Effector CD8-positive, alpha-beta T cell (primary cell): ENCODE measurements at places on chromosomes 1 and 21.

DNA sequence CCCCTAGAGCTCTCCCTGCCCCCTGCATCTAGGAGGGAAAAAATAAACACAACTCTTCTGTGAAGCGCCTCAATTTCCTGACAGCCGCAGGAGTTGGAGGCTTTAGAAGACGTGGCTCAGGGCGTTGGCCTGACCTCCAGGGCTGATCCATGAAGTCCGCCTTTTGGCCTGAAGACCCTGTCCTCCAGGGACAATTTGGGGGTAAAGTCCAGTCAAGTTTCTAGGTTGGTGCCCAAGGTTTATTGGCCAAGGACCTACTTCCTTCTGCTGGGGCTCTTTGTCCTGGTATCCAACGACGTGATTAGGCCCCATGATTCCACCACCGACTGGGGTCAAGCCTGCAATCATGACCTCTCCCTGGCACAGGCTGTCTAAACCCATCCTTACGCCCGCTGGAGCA lies 54.9 kb downstream of the PTPRF start:
- no peak for DNase-seq

DNA sequence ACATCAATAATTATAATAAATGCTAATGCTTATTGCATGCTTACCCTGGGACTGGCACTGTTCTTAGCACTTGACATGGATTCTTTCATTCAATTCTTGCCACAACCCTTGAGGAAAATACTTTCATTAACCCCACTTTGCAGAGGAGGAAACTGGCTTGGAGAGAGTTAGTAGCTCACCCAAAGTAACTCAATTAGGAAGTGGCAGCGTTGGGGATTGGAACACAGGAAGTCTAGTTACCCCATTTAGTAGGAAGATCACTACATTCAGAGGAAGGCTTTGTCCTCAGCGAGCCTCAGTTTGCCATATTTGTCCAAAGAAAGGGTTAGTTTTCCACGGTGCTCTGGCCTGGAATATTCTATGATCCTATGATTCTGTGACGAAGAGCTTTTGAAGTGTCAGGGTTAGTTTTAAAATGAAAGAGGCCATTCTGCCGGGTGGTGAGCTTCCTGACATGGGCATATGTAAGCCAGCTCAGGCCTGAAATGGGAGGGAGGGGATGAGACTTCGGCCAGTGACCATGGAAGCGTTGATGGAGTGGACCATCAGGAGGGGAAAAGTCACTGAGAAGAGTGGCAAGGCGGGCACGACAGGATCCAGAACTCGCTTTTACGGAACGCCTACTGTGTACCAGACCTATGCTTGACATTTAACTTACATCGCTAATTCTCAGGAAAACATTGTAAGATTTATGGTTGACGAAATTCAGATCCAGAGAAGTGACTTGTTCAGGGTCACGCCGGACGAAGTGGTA lies 28.2 kb upstream of the EPB41 start:
- DNase-seq = no peak

DNA sequence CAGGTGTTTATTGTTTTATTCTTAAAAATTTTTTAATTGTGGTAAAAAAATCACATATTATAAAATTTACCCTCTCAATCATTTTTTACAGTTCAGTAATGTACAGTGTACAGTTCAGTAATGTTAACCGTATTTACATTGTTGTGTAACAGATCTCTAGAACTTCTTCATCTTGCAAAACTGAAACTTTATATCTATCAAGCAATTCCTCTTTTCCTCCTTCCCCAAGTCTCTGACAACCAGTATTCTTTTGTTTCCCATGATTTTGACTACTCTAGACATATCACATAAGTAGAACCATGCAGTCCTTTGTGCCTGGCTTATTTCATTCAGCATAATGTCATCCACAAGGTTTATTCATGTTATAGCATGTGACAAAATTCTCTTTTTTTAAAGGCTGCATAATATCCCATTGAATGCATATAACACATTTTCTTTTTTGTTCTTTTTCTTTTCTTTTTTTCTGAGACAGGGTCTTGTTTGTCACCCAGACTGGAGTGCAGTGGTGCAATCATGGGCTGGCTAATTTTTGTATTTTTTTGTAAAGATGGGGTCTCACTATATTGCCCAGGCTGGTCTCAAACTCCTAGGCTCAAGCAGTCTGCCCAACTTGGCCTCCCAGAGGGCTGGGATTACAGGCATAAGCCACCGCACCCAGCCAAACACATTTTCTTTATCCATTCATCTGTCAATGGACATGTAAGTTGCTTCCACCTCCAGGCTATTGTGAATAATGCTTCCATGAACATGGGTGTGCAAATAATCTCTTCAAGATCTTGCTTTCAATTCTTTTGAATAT lies 17.2 kb upstream of the RCSD1 start:
- DNase-seq = no peak

- no peak for DNase-seq
These were observed 87.9 kb downstream of the RGS7 start for GRCh38 chr1:241269116-241269515.

- peak; percentile 38 for DNase-seq
These were observed 101.4 kb upstream of the VAMP3 start for GRCh38 chr1:7669559-7670311.

DNA sequence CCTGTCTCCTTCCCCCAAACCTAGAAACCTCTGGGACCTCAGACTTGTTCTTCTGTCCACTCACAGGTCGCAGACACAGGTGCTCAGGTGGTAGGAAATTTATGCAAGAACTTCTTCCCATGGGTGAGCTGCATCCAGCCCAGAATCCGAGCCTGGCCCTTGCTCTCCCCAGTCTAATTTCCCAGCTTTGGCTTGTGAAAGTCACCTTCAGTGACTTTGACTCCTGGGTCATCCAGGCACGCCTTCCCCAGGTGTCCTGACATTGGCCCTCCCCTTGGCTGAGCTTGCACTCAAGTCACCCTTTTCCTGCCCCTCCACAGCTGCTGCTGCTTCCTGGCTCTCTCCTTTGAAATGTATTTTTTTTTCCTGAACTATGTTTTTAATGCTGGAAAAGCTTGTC lies 6.6 kb downstream of the IPO13 start:
- no peak for DNase-seq

DNA sequence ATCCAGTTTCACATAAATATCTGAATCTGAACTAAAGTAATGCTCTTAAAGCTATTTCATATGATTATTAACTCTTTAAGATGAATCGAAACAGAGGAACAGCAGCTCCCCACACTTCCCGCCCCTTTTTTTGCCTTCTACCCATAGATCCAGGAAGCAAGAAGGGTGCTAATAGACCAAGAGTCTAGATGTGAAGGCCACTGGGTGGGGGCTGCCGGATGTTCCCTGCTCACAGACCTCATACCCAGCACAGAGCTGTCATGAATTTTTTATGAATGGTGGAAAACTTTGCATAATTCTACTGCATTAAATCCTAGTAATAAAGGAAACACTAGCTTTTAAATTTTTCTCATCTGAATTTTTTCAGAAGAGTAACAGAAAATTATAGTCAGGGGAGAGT lies 283.9 kb upstream of the SGIP1 start:
- no peak for DNase-seq

GRCh38 chr1:53366901-53367502 lies 39.1 kb upstream of the LRP8 start:
- no peak for DNase-seq

- DNase-seq = no peak
These were observed 7.3 kb upstream of the SERINC2 start for GRCh38 chr1:31405578-31406245.
